ENCODE measurements at places on chromosomes 7 and 10.
A peak's percentile ranks its signal among the peaks of the same experiment; 100 is the strongest.

GRCh38 chr10:75826846-75827245, 395.4 kb downstream of the LRMDA start:
- DNase-seq = no peak

DNA sequence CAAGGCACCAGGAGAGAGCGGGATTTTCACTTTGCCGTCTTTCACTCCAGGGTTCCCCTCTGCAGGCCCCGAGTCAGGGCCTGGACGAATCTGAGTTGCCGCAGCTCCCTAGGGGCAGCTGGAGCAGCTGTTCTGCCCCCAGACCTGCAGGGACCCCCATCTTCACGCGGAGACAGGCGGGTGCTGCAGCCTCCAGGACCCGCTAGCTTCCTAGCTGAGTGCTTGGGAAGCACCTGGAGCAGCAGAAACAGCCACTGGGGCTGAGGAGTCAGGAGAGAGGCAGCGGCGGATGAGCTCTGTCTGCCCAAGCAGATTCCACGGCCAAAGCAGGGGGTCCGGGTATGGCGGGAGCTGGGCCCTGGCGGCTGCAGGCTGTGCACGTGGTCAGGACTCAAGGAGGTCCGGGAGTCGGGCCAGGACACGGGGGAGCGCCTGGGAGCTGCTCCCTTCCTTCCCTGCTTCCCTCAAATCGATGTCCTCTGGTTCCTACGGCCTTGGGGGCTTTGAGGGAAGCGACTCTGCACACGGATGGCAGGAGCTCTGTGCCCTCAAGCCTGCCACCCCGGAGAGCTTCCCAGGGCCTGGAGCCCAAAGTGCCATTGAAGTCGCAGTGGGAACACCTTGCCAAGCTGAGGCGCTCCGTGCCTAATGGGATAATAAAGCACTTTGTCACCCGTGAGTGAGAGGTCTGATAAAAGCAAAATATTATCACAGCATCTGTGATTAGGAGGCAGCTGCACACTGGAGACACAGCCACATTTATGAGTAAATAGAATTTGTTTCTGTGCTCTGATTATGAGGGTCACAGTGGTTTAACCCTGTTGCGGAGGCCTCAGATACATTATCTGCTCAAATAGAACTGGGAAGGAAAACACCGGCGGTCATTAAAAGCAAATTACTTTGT, 17.2 kb downstream of the MNX1 start:
- no peak for DNase-seq

DNA sequence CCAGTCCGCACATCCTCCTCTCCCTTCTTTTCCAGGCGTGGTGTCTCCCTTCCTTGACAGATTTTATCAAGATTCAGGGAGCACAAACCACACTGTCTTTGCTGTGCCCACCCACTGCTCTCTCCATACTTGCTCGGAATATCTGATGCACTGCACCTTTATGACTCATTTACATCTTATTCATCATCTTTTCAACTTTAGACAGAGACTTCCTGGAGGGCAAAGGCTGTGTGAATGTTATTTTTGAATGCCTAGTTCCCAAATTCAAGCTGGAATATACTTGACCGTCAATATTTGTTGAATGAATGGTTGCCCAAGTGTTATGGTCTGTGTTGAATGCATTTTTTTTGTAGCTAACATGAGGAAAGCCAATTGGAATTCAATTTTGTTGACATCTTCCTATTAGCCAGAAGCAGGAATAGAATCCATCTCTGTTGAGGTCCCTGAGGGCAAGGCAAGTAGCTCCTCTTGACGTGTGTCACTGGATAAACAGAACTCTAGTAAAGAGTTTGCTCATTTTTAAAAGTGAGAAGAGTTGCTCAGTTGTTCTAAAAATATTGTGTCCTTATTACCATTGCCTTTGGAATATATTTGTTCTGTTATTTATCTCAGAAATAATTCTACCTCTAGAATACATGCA, 95.0 kb downstream of the KLF6 start:
- DNase-seq = no peak

GRCh38 chr7:17939606-17940301, 540 bp downstream of the SNX13 start:
- DNase-seq = no peak

DNA sequence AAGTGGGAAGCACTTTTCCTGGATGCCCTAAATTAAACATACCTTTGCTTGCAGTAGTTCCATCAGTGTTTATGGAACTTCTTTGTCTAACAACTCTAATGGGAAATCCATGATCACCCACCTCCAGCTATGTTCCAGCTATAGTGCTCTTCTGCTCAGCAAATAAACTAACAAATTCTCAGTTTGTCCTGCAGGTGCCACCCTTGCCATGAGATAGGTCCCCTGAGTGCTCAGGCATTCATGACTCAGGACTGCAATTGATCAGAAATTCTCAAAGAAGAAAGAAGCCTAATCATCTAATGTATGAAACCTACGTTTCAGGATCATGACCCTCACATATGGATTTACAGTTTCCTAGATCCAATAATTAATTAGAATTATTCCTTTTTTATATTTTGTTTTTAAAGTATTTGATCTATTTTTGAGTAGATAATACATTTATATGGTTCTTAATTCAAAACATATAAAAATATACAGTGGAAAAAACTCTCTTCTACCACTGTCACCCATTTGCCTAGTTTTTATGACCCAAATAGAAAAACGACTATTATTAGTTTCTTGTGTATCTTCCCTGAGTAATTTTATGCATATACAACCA, 48.7 kb upstream of the DYNC1I1 start:
- DNase-seq = peak; percentile 34

- no peak for DNase-seq
Measured at GRCh38 chr10:68330852-68331454, 911 bp upstream of the HNRNPH3 start.

DNA sequence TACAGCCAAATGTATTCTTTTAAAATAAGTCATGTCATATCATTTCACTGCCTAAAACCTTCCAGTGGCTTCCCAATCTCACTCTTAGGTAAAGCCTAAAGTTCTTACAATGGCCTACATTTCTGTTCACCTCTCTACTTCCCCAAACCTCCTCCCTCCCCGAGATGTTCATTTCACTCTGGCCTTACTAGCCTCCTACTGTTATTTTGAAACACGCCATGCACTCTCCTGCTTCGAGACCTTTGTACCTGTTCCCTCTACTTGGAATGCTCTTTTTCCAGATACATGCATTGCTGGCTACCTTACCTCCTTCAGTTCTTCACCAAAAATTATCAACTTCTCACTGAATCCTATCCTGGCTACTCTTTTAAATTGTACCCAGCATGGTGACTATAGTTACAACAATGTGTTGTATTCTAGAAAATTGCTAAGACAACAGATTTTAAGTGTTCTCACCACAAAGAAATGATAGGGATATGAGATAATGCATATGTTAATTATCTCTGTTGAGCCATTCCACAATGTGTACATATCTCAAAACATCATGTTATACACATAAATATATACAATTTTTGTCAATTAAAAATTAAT, 50.6 kb upstream of the STRIP2 start:
- DNase-seq = no peak

DNA sequence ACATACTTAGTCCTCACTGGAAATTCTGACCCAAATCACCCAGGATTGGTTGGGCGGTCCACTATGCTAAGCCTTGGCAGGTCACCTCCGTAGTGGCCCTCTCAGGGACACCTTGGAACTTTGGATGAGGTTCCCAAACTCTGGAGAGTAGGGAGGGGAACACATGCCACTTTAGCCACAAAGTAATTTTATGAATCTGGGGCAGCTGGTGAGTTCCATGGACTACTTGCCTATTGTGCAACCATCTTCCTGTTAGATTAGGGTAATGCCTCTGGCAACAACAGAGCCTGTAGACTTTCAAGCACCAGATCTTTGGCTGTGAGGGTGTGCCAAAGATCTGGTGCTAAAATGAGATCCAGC, 77.7 kb downstream of the ITGB8 start:
- DNase-seq = no peak

GRCh38 chr7:100763556-100764140, 30.3 kb downstream of the ZAN start:
- DNase-seq = no peak

- no peak for DNase-seq
Measured at GRCh38 chr10:127154831-127155620, 41.4 kb downstream of the INSYN2A start.

GRCh38 chr7:155058896-155059295, 11.2 kb upstream of the HTR5A start:
- DNase-seq = no peak

GRCh38 chr7:102983602-102984001, 70.8 kb downstream of the LRRC17 start:
- DNase-seq = no peak

GRCh38 chr7:127896659-127897058, 134.6 kb downstream of the LRRC4 start:
- no peak for DNase-seq

DNA sequence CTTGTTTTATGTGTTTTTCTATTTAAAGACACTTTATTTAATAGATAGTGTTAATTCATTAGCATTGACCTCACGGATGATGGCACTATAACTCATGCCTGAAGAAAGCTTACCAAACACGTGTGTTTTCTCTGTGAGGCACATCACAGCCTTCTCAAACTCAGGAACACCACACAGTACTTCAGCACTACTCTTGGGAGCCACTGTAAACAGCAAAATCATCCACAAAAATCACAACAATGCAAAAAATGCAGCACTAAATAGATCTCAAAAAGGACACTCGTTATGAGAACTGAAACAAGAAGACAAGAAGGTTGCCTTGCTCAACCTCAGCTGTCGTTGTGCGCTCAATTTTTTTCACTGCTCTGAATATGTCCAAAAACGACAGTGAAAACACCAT, 12.0 kb upstream of the PARP12 start:
- DNase-seq = no peak

DNA sequence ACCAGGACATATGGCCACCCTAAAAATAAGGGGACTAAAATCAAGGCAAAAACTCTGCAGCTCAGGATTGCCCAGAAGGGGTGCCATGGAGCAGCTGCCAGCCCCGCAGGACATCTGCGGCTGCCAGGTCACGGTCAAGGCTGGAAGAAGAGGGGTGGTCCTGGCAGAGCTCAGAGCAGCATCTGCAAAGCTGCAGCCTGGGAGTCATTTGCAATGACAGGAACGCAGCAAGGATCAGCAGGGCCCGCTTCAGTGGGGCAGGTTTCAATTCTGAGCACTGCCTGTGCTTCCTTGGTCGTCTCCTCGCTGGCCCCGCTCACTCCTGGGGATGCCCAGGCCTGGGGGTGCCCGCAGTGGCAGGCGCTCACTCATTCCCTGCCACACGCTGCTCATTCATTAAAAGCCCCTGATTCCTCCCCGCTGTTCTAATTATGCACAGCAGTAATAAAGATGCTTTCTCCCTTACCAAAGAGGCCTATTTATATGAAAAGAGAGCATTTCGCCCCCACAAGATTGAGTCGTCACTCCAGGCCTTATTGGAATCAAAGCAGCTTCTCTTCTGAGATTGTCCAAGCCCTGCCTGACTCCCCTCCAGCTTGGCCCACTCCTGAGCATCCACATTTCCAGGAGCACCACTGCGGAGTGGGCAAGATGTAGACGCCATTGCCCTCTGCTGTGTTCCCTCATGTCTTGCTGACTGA, 4.6 kb downstream of the HSPA12A start:
- no peak for DNase-seq

GRCh38 chr7:22208799-22209198, 148.2 kb downstream of the RAPGEF5 start:
- DNase-seq = no peak

GRCh38 chr10:101817337-101818118, 716 bp downstream of the OGA start:
- peak; percentile 82 for DNase-seq

- DNase-seq = no peak
Measured at GRCh38 chr7:91915401-91916050, 25.1 kb upstream of the AKAP9 start.

DNA sequence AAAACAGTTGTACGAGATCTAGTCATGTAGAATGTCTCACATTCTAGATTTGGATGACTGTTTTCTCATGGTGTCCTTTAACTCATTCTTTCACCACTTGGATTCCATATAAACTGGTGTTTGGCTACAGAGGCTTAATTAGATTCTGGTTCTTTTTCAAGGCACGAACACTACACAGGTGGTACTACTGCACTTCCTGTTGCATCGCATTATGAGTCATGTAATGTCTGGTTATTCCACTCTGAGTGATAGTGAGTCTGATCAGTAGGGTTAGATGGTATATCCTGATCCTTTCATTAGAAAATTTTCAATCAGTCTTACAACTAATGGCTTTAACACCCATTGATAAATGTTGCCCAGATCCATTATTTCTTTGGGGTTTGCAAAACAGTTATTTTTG, 11.2 kb upstream of the AKAP9 start:
- no peak for DNase-seq

- no peak for DNase-seq
Measured at GRCh38 chr10:88473989-88474883, 108.9 kb downstream of the RNLS start.

DNA sequence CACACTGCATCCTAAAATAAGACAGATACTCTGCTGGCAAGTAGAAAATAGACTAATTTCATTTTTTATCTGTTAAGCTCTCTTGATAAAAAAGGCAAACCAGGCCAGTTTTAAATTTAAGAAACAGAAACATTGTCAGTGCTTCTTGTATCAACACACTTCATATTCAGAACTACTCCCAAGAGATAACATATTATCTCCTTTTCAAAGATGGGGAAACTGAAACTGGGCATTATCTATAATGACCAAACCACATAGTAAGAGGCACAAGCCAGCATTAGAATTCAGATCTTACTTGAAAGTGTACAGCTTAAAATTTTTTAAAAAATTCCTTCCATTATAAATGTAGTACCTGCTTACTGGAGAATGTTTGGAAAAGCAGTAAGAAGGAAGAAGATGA, 14.7 kb downstream of the SRI start:
- no peak for DNase-seq

- DNase-seq = no peak
Measured at GRCh38 chr7:28958235-28958979, at the start of gene TRIL. TRIL (minus strand) TSS chr7:28958330; CDS start chr7:28958046, 284 bp downstream.

- no peak for DNase-seq
Measured at GRCh38 chr10:124542336-124542735, 80.7 kb downstream of the LHPP start.

DNA sequence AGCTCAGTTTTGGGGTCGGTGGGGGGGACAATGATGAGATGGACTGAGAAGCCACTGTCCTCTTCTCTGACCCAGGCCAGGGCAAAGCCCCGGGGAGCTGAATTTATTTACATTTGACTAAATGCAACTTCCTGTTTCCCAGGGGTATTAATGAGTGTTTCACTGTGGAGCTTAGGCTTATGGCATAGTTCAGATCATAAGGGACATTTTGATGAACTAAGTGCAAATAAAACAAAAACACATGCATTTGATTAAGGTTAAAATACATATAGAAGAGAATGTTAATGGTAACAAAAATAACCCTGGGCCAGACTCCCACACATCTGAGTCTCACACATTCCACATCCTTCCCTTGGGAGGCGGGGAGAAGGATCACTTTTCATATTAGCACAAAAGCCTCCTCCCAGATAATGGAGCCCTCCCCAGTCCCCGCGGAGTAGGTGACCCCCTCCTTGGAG, 320.6 kb downstream of the FRMD4A start:
- DNase-seq = no peak

- peak; percentile 30 for DNase-seq
Measured at GRCh38 chr7:29563590-29564495, at the start of gene PRR15. PRR15 (plus strand) TSS chr7:29563835; CDS start chr7:29566330, 2,495 bp downstream.
